Activated T-cell treated with anti-CD3 and anti-CD28 coated beads for 48 hours (primary cell): ENCODE measurements at places on chromosomes 7 and 10.

DNA sequence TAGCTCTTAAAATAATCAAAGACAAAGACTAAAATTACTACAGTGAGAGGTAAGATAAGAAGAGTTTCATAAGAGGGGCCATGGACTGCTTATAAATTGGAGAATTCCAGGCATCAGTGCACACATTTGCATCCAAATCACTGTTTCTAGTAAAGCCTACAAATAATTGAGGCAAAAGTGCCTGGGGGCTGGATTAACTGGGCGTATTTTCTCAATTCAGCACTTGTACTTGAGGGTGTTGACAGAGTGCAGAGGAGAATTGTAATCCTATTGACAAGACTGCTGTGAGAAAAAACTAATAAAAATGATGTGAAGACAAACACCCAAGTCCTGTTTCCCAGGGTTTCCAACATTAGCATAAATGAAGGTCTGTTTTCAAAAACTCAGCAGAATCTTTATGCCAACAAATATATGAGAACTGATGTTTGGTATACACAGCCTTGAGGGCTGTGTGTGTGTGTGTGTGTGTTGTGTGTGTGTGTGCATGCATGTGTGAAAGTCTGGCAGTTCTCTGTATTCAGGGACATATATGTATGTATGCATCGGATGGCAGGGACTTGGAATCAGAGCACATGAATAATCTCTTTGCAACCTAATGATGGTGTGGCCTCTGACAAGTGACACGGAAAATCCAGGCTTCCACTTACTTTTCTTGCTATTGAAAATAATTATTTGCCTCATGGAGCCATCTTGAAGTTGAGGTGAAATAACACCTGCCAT, 182.1 kb upstream of the CDC14C start:
- DNase-seq = no peak

- no peak for DNase-seq
Measured at GRCh38 chr10:52283174-52283573, 30.9 kb upstream of the DKK1 start.

DNA sequence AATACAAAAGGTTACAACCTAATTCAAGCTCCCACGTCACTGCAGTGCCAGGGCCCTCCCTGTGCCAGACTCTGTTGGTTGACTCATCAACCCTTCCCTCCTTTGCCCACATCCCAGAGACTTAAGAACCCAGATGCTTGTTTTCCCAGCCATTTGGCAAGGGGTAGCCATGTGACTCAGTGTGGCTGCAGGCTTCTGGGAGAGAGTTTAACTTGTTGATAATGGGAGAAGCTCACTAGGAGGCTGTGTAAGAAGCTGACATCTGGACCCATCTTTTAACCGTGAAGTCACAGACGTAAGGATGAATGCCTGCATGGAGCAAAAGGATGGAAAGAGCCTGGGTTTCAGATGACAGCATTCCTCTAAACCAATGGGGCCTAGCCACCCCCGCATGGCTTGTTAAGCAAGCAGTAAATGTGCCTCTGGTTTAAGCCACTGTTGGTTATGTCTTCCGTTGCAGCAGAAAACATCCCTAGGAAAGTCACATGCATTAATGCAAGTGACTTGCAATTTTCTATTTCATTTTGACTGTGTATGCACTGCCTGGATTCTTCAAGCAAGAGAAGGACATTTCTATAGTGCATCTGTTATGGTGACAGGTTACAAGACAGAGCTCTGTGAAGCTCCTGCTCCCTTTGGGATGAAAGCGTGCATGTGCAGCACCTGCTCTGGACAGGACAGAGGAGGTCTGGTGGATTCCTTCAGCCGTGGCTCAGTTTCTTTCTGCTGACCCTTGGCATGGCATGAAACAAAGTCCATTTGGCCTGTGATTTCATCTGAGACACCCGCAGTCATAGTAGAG, 57.5 kb upstream of the CREB5 start:
- DNase-seq = no peak

- DNase-seq = no peak
Measured at GRCh38 chr7:1845536-1846311, 175.6 kb downstream of the ELFN1 start.

- DNase-seq = no peak
Measured at GRCh38 chr10:88027570-88027969, 164.1 kb downstream of the PTEN start.

GRCh38 chr7:633381-634018, 93.0 kb upstream of the DNAAF5 start:
- DNase-seq = no peak

GRCh38 chr10:21724020-21724589, 190.1 kb downstream of the MLLT10 start:
- no peak for DNase-seq

DNA sequence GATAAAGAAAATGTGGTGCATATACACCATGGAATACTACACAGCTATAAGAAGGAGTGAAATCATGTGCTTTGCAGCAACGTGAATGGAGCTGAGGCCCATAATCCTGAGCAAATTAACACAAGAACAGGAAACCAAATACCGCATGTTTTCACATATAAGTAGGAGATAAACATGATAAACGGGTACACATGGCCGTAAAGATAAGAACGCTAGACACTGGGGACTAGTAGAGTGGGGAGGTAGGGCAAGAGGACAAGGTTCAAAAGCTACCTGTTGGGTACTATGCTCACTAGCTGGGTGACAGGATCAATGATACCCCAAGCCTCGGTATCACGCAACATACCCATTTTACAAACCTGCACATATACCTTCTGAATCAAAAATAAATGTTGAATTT, 113.7 kb downstream of the CSTF2T start:
- no peak for DNase-seq

- DNase-seq = no peak
Measured at GRCh38 chr7:99083733-99084132, 60.2 kb downstream of the SMURF1 start.

GRCh38 chr10:67520924-67521520, 175.0 kb downstream of the CTNNA3 start:
- DNase-seq = peak; percentile 6

- no peak for DNase-seq
Measured at GRCh38 chr7:107304063-107304462, 135.3 kb downstream of the HBP1 start.

DNA sequence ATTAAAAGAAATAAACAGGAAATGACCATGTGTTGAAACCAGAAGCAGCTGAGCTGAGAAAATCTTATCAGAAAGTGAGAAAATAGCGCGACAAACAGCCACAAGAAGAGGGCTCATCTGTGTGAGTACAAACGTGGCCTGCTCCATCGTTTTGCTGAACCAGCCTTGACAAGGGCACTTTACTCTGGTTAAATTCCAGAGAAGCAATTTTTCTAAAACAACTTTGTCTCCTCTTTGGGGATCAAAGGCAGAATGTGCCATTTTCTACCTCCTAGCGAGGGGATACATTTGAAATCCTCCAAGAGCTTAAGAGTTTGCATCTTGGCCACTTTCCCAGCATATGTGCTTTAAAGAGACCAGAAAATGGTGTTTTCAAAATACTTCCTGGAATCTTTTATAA, 51.3 kb upstream of the VIPR2 start:
- DNase-seq = no peak

GRCh38 chr7:44384586-44385433, 59.4 kb upstream of the CAMK2B start:
- DNase-seq = no peak

GRCh38 chr7:104857458-104858425, 156.3 kb upstream of the KMT2E start:
- no peak for DNase-seq

- DNase-seq = no peak
Measured at GRCh38 chr10:27696466-27696865, 49.2 kb downstream of the MKX start.

DNA sequence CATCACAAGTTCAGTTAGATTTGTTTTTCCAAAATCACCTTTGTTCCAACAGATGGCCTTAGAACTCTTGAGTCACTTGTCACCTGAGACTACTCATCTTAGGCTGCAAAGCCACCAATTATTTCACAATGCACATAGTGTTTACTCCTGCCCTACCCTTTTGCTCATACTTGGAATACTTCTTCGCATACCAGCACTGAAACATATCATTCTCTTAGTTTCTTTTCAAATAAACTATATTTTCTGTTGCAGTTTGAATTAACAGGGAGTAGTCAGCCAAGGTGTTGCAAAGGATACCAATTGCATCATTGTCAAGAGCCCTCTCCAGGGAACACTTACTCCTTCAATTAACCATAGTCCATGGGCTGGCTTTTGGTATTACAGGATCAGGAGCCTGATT, 71.0 kb downstream of the CASD1 start:
- no peak for DNase-seq

- no peak for DNase-seq
Measured at GRCh38 chr7:75878312-75878768, 494 bp upstream of the RHBDD2 start.

DNA sequence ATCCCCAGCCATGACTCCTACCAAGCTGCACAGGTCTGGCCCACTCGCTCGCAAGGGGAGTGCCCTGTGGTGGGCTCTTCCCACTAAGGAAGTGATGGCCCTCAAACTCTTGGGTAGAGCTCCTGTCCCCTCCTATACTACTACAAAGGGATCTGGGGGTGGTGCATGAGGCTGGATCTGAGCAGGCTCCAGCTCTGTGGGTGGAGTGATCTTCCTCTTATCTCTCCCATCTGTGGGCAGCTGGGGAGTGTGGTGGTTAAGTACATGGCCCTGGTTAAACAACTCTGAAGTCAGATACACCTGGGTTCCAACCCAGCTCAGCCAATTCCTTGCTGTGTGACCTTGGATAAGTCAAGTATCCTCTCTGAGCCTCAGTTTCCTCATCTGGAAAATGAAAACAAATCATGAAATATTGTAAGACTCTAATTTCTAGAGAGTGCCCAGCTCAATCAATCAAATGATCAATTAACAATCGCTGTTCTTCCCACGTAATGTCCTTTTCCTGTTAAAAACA, 17.4 kb downstream of the DDIT4 start:
- peak; percentile 40 for DNase-seq

DNA sequence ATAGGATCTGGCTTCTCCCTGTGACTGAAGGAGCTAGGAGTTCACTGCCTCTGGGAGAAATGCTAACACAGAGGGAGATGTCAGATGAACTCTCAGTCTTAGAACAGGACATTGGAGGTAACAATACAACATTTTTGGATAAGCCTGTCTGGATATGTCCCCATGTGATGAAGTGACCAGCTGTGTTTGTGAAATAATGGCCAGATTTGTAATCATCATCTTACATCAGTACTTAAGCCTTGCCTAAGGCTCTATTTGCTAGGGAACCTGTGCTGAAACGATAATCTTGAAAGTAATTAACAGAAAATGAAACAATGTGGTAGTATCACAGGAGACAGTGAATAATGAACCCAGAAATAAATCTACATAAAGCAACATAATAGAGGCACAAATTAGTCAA, 56.2 kb downstream of the CRPPA start:
- DNase-seq = no peak

- no peak for DNase-seq
Measured at GRCh38 chr10:35231646-35232045, 104.7 kb upstream of the CCNY start.

- DNase-seq = no peak
Measured at GRCh38 chr10:119597405-119598186, 832 bp upstream of the TIAL1 start.

- DNase-seq = no peak
Measured at GRCh38 chr10:71218651-71219050, 6.3 kb downstream of the UNC5B start.

DNA sequence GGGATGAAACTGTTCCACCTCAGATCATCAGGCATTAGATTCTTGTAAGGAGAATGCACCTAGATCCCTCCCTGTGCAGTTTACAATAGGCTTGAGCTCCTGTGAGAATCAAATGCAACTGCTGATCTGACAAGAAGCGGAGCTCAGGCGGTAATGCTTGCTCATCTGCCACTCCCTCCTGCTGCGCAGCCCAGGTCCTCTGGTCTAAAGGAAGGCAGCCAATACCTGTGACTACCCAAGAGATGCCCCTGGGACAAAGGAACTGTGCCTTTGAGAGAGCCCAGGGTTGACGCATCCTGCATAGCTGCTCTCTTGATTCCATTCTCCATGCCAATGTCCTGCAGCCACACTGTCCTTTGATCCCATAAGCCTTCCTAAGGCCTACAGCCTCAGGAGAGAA, 73.1 kb downstream of the ADCYAP1R1 start:
- no peak for DNase-seq

DNA sequence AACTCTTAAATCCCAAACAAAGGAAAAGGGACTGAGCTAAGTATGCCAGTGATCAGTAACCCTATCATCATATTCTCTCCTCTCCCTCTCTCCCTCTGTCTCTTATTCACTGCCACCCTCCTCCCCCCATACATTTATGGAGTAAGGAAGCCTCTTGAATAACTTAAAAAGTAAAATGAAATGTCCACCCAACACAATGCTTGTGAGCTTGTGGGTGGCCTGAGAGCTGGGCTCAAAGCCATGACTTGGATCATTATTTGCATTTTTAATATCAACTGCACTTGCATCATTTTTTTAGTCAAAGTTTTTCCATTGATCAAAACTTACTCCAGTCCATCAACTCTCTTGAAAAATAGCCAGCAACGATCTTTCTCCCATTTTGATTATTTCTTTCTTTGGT, 46.8 kb downstream of the FAM107B start:
- DNase-seq = no peak

DNA sequence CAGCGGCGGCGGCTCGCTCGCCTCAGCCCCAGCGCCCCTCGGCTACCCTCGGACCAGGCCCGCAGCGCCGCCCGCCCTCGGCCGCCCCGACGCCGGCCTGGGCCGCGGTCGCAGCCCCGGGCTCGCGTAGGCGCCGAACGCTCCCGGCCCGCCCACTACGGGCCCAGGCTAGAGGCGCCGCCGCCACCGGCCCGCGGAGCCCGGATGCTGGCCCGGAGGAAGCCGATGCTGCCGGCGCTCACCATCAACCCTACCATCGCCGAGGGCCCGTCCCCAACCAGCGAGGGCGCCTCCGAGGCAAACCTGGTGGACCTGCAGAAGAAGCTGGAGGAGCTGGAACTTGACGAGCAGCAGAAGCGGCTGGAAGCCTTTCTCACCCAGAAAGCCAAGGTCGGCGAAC, 18.2 kb upstream of the TSPAN33 start:
- no peak for DNase-seq

DNA sequence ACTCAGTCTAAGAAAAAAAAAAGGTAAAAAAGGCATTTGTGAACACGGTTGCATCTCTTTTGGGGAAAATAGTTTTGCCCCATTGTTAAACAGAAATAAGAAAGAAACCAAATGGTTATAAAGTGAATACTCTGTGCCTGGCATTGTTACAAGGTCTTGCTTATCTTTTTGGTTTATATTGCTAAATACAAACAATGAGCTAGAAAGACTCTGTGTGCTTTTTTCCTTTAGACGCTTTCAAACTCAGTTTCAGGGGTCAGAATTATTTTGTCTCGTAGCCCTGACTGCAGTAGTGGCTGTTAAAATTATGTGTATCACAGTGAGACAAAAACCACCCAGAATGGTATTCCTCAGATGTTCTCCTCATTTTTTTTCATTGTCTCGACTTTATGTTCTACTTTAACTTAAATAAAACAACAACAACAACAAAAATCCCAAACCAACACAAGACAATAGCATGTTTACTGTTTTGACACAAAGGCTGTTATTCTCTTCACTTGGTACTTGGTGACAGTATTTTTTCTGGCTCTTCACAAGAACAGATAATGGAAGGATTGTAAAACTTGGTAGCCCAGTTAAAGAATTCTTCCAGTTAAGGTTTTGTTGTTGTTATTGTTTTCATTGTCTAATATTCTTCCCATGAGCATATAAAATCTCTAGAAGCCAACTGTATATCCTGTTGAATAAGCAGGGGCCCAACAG, 190.1 kb downstream of the PLXDC2 start:
- no peak for DNase-seq
